ENCODE measurements at places on chromosomes 11 and 22. TPM values are rescaled to one million over a fixed set of nuclear protein-coding genes. Genes with fewer than 3 reads are reported as not detected.

- DNase-seq: no peak
Measured at GRCh38 chr11:1118755-1119603, 38.8 kb upstream of the MUC5AC start.

The DSCAML1 gene
- total RNA-seq: not detected

The KRTAP5-8 gene
- total RNA-seq: not detected

DNA sequence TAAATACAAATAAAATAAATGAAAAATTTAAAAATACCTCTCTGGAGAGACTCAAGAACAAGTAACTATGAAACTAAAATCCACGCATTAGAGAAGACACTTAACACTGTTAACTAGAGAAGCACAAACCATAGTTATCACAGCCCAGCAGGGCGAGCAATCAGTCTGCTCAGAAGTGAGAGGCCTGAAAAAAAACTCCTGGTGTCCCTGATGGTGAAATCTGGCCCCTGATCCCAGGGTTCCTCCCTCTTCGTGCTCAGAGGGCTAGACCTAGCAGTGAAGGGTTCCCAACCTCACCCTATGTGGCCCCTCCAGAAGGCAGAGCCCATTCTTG is 49.7 kb upstream of the VPREB1 start:
- no peak for DNase-seq

The MMP8 gene
- total RNA-seq: not detected

DNA sequence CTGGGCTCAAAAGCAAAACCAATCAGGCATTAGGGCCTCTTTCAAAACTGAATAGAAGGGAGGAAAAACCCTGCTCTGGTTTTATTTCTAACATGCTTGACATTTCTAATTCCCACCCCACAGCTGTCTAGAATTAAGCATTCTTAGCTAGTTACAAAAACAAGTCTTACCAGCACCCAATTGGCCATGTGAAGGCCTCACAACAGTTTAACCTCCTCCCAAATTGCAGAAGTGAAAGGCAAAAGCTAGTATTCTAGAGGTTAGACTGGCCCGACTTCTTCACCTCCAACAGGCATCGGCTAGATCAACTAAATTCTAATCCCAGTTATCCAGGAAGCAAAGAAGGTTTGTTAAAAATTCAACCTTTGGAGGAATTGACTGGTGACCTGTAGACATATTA is 6.5 kb downstream of the SF1 start:
- no peak for DNase-seq

GRCh38 chr11:45915446-45915845 is 2.2 kb downstream of the PEX16 start:
- DNase-seq: no peak

The CCDC134 gene
- total RNA-seq: 24.3 TPM

GRCh38 chr22:46201059-46201757 is 48.9 kb downstream of the CDPF1 start:
- DNase-seq: peak; percentile 8

The MS4A1 gene
- total RNA-seq: not detected

- DNase-seq: no peak
Measured at GRCh38 chr22:44658311-44658953, 43.6 kb upstream of the PRR5 start.

The CCDC116 gene
- not detected for total RNA-seq

GRCh38 chr11:127818625-127819024 is 768.7 kb downstream of the ETS1 start:
- no peak for DNase-seq

GRCh38 chr22:29342177-29342576 is 26.7 kb upstream of the RASL10A start:
- DNase-seq: no peak

The C11orf97 gene
- not detected for total RNA-seq

The WDR74 gene
- 112 TPM for total RNA-seq

The VSIG10L2 gene
- total RNA-seq: not detected

GRCh38 chr11:6419009-6419631 is at the start of gene APBB1:
Gene APBB1, minus strand, starts transcription at chr11:6419094. Its CDS starts 7,747 bp downstream, at chr11:6411347.
- DNase-seq: no peak

All from Caco-2 (cell line).